Hematopoietic multipotent progenitor cell treated with erythropoietin and hydrocortisone succinate and interleukin-3 and kit ligand, for 4 days (in vitro differentiated cells): ENCODE measurements at places on chromosomes 5 and 9.

- peak; percentile 65 for DNase-seq
Measured at GRCh38 chr5:112923148-112923917, 1.3 kb upstream of the REEP5 start.

DNA sequence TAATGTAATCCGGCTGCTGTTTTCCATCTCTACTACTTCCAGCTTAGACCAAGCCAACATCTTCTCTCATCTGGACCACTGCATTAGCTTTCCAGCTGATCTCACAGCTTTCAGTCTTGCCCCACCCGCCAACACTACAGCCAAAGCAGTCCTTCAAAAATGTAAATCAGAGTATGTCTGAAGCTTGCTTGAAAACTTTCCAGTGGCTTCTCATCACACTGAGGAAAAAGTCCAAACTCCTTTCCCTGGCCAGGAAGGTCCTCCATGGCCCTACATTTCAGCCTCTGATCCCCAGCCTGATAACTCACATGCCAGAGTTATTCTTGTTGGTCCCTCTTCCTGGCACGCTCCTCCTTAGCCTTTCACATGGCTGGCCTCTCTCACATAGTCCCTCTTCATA lies 38.5 kb downstream of the TTC1 start:
- no peak for DNase-seq

GRCh38 chr9:105725370-105725769 lies 31.0 kb downstream of the TMEM38B start:
- no peak for DNase-seq

GRCh38 chr9:70883963-70884793 lies 237.2 kb downstream of the TRPM3 start:
- no peak for DNase-seq

GRCh38 chr9:121305269-121305994 lies 37.5 kb downstream of the GSN start:
- DNase-seq = no peak

DNA sequence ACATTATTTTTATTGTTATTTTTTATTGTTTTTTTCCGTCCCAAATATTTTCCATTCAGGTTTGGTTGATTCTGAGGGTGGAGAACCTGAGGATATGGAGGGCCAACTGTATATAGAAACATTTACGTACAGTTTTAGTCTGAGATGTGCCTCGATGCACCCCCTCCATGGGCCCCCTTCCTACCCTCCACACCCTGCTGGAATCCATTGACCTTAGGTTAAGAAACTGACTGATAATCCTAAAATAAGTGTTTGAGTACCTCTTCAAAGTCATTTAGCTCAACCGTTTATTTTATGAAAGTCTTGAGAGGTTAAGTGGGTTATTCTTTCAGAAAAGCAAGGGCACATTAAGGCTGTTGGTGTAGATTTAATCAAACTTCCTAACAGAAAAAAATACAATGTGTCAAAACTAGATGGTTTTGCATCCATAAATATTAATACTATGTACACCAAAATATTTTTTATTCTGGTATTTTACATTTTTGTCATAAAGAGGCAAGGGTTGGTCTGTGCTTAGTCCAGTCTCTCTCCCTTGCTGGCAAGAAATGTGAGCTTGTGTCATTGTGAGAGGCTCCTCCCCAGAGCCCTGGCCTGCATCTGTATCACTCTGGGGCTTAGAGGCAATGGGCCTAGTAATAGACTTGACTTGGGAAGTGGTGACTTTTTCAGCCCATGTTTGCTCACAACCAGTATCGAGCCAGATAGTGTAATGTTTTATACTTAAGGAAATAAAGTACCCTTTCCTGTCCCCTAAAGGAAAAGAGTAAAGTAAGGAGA lies 15.7 kb downstream of the MTRR start:
- DNase-seq = no peak

GRCh38 chr9:14221558-14221957 lies 92.4 kb downstream of the NFIB start:
- no peak for DNase-seq

DNA sequence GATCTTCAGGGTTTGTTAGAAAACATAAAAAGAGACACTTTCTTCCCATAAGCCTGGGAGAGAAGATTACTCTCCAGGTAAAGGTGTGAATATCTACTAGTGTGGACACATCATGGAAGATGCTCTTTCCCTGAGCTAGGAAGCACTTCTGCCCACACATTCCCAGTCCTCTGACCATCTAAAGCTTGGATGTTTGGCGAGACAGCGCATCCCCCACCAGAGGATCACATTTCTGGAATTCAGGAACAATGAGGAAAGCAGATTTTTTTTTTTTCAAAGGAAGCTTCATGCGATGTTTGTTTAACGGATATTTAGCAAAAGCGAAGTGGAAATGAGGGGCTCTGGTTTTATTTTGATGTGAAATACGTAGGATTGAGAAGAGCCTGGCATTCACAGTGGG lies 6.2 kb downstream of the SVEP1 start:
- DNase-seq = no peak

GRCh38 chr5:131252824-131253171 lies 11.1 kb upstream of the CDC42SE2 start:
- DNase-seq = peak; percentile 97

DNA sequence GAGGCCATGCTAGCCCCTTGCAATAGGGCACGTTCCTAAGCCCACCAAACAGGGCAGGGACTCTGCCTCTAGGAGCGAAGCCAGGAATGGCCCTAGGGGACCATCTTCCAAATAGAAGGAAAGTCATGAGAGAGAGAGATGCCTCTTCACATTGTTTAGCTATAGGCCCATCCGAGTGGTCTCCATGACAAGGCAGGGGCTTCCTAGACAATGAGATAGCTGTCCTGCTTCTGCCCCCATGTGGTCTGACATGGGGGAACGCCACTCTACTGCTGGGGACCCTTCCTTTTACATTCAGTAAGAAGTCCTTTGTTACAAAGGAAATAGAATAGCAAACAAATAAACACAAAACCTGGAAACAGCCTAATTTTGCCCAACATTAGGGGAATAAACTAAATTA lies 17.9 kb upstream of the KIF4B start:
- peak; percentile 45 for DNase-seq

GRCh38 chr9:38048316-38048969 lies 20.6 kb downstream of the SHB start:
- no peak for DNase-seq

GRCh38 chr9:93043122-93043521 lies 15.4 kb upstream of the SUSD3 start:
- peak; percentile 73 for DNase-seq

GRCh38 chr5:80230269-80230992 lies 25.4 kb downstream of the SERINC5 start:
- no peak for DNase-seq

DNA sequence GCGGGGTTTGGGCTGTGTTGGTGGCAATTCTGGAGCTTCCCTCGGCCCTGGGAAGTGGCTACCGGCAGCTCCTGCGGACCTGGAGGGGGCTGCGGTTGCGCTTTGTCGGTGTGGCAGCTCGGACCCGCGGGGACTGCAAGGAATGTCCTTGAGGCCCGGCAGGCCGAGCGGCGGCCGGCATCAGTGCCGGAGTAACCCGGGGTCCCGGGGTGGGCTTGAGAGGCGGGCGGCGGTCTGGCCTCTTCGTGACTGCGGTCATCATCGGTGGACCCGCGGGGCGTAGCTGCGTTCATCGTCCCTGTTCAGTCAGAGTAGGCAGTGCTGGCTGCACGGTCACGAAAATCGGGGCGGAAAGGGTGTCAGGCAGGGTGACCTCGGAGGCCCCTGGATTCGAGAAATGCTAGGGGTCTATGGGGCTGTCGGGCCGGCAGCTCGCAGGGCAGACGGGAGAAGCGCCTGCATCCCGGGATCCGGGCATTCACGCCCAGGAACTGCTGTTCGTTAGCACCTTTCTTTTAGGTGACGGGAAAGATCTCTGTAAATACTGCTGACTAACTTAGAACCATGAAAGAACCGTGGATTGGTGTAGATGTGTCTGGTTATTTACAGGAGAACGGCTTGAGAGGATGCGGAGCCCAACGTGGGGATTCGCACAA lies 474 bp downstream of the HMGCR start:
- peak; percentile 61 for DNase-seq

DNA sequence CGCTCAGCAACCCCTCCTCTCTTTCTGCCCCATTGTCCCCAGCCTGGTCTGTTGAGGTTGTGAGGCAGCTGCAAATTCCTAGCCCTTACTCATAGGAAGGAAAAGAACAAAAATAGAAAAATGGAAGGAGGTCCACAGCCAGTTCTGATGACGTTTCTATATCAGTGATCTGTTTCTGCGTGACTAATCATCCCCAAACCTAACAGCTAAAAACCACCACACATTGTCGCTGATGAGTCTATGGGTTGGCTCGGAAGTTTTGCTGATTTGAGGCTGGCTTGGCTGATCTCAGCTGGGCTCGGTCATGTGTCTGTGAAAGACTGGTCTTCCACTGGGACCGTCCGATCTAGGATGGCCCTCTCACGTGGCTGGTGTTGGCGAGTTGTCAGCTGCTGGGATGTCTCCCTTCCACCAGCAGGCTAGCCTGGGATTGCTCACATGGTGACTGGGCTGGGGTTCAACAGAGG lies 200.6 kb upstream of the ZNF618 start:
- DNase-seq = peak; percentile 78

GRCh38 chr9:79711874-79712273 lies 140.1 kb downstream of the TLE4 start:
- DNase-seq = no peak

- peak; percentile 30 for DNase-seq
Measured at GRCh38 chr5:165616490-165617405, 2111.3 kb downstream of the MAT2B start.

DNA sequence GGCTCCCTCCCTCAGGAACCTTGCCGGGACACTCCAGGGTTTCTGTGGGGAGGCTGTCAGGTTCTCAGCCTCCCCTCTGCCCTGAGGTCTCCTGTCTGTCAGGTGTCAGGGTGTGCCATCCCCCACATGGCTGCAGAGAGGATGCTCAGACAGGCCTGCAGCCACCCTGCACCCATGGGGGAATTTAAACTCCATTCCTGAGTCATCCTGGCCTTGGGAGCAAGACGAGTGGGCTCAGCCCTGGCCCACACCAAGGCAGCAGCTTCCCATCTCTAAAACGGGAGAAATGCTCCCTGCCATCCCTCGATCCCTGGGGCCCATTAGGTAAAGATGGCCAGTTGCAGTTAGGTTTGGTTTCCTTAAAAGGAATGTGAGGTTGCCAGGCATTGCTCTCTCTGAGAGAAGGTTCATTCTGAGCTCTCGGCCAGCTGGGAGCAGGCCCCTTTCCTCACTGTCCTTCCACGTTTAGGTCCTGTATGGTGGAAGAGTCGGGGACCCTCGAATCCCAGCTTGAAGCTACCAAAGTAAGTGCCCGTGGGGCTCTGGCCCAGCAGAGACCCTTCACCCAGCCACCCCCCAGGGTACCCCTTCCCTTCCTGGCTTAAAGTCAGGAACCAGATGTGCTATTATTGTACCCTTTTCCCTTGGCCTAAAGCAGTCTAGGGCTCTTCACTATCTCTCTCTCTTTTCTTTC lies 26.6 kb downstream of the DYNC2I2 start:
- no peak for DNase-seq

GRCh38 chr5:168528521-168529373 lies at the start of gene FBLL1:
Gene FBLL1, plus strand, starts transcription at chr5:168529305. Its CDS starts 200 bp downstream, at chr5:168529505.
- peak; percentile 77 for DNase-seq
